Fibroblast of the aortic adventitia (primary cell): ENCODE measurements at places on chromosomes 6 and 20. TPM values are rescaled to one million over a fixed set of nuclear protein-coding genes. Genes with fewer than 3 reads are reported as not detected.

EEF1A2 gene
- total RNA-seq, result 0.18 TPM in 1 of 2 replicates, not detected in the other

MUC21 gene
- total RNA-seq, result not detected in 2 replicates

ESR1 gene
- total RNA-seq, result 2.7 and 3.4 TPM in 2 replicates

MED20 gene
- 29.9 and 36.6 TPM in 2 replicates for total RNA-seq

BNIP5 gene
- total RNA-seq, result not detected in 2 replicates

FOXC1 gene
- total RNA-seq, result 4.4 and 15.7 TPM in 2 replicates

NNAT gene
- total RNA-seq, result 0.36 and 2.8 TPM in 2 replicates

NOX3 gene
- not detected in 2 replicates for total RNA-seq

PHF3 gene
- 78.5 and 146 TPM in 2 replicates for total RNA-seq

FAM83B gene
- 0.09 TPM in 1 of 2 replicates, not detected in the other for total RNA-seq

TNNC2 gene
- 0.45 and 1.8 TPM in 2 replicates for total RNA-seq

VSX1 gene
- total RNA-seq, result not detected in 2 replicates

CARMIL1 gene
- total RNA-seq, result 23.9 and 38.7 TPM in 2 replicates

CD40 gene
- 0.45 and 1.5 TPM in 2 replicates for total RNA-seq
